Stimulated activated CD4-positive, alpha-beta T cell treated with anti-CD3 and anti-CD28 coated beads, TNF-alpha, amount 100 ng/mL, for 48 hours (primary cell): ENCODE measurements at places on chromosomes 2 and 18.

GRCh38 chr2:31318361-31319336 lies 84.7 kb downstream of the EHD3 start:
- no peak for DNase-seq

GRCh38 chr2:106139238-106139935 lies 54.7 kb downstream of the UXS1 start:
- no peak for DNase-seq

DNA sequence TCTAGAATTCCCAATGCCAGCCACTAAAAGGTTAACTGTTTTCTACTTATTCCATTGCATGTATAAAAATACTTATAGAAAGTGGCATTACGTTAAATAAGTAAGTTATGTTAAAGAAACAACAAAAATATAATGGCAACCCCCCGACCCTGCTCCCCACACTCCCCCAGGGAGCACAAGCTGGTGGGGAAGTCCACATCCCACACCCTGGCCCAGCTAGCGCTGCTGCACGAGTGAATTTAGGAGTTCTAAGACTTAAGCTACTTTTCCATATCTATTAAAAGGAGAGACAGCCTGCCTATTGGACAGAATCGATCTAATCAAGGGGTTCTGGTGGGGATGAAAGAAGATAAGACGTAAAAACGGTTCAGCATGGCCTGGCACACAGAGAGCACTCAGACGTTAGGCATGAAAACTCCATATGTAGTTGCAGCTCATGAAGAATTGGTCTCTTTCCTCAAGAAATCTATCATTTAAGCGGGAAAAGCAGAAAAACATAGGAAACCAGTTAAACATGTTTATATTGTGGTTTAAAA lies 16.6 kb downstream of the HJURP start:
- DNase-seq = no peak

GRCh38 chr2:220743203-220743602 lies 828.9 kb downstream of the EPHA4 start:
- DNase-seq = no peak

DNA sequence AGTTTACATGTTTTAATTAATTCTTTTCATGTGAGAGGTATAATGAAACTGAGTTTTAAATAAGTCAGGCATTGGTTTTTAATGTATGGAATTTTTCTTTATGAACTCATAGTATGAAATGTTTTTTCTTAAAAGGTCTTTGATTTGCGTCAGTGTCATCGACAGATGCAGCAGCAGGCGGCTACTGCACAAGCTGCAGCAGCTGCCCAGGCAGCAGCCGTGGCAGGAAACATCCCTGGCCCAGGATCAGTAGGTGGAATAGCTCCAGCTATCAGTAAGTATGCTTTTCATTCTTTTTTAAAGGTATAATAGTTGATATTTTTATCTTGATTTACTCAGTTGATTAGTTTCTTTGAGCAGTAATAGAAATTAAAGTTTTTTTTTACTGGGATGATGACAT lies 46.5 kb downstream of the SMAD4 start:
- DNase-seq = no peak

DNA sequence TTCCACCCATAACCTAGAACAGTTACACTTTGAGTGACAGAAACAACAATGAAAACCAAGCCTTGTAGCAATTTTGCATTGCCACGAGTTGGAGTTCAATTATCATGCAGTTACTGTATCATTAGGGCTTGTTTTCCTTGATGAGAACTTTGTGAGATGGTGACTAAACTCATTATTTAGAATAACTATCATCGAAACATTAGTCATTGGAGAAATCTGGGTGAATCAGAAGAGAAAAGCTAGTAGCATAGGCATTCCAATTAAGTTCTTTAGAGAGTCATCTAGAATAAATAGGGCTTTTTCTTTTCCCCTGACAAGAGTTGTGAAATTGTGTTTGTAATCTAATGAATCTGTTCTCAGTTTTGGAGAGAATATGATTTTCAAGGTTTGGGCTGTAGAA lies 122.8 kb upstream of the DOCK10 start:
- DNase-seq = no peak
